CD4-positive, alpha-beta T cell treated with Interleukin-1 beta for 1 hour (primary cell): ENCODE measurements at places on chromosomes 16 and 17.
A peak's percentile ranks its signal among the peaks of the same experiment; 100 is the strongest.

DNA sequence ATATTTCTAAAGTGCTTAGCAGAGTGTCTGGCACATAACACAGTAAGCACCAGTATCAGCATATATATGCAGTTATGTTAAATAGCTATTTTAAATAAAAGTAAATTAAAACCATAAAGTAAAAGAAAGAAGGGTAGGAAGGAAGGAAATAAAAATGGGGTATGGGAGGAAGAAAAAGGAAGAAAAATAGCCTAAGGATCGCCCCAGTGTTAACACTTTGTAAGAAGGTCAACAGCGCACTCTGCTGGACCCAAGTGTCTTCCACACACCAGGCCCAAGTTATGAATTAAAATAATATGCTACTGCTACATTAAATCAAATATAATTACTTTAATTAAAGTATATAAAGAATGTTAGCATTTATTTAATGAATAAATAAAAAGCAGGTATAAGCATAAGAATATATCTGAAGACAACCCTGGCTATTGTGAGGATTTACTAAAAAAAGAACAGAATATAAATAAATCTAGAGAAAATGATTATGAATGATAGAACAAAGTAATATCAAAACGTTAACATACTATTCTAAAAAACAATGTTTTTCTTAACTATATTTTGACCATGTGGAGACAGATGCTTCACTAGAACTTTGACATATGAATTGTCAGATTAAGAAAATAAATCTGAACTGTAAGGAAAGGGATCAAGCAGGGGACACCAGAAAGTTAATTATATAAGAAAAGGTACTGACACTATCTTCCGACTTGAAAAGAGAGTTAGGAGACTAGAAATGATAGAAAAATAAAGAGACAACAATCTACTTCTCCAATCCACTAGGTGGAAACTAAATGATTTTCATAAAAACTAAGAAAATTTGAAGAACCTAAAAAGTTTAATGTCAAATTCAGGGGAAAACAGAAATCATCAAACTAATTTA lies 25.9 kb downstream of the BRIP1 start:
- peak; percentile 56 for DNase-seq

GRCh38 chr16:2507052-2507659 lies 6.6 kb upstream of the ATP6V0C start:
- DNase-seq: no peak

- DNase-seq: no peak
Measured at GRCh38 chr17:79136596-79136995, 62.0 kb downstream of the ENGASE start.

DNA sequence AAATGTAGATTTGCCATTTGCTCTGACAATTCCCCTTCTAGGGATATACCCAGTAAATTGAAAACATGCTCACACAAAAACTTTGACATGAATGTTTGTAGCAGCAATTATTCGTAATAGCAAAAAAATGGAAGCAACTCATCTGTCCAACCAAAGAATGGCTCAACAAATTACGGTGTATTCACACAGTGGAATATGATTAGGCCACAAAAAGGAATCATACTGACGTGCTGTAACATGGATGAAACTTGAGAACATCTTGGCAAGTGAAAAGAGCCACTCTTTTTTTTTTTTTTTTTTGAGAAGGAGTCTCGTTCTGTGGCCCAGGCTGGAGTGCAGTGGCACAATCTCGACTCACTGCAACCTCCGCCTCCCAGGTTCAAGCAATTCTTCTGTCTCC lies 24.1 kb upstream of the SPNS3 start:
- DNase-seq: no peak

- no peak for DNase-seq
Measured at GRCh38 chr17:16987066-16987829, 15.3 kb upstream of the TNFRSF13B start.

DNA sequence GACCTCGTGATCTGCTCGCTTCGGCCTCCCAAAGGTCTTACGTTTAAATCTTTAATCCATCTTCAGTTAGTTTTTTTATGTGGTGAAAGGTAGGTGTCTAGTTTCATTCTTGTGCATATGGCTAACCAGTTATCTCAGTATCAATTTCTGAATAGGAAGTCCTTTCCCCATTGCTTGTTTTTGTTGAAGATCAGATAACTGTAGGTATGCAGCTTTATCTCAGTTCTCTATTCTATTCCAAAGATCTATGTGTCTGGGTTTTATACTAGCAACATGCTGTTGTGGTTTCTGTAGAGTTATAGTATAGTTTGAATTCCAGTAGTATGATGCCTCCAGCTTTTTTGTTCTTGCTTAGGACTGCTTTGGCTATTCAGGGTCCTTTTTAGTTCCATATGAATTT lies 65.2 kb downstream of the TNFRSF13B start:
- no peak for DNase-seq

DNA sequence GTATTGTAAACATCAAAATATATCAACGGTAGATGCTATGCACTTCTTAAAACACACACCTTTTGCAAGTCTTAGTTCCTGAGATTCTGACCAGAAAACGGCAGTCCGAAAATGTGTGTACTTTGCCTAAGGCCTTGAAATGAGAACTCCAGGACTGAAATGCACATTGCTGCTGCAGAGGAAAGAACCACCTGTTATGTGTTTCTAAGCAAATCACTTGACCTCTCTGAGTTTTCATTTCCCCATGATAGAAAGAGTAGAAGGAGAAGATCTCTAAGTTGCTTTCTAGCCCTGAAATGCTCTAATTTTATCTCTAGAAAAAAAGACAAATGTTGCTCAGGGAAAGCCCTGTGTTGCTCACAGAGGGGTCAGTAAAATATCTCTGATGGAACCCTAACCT lies 9.9 kb downstream of the CCDC182 start:
- no peak for DNase-seq

DNA sequence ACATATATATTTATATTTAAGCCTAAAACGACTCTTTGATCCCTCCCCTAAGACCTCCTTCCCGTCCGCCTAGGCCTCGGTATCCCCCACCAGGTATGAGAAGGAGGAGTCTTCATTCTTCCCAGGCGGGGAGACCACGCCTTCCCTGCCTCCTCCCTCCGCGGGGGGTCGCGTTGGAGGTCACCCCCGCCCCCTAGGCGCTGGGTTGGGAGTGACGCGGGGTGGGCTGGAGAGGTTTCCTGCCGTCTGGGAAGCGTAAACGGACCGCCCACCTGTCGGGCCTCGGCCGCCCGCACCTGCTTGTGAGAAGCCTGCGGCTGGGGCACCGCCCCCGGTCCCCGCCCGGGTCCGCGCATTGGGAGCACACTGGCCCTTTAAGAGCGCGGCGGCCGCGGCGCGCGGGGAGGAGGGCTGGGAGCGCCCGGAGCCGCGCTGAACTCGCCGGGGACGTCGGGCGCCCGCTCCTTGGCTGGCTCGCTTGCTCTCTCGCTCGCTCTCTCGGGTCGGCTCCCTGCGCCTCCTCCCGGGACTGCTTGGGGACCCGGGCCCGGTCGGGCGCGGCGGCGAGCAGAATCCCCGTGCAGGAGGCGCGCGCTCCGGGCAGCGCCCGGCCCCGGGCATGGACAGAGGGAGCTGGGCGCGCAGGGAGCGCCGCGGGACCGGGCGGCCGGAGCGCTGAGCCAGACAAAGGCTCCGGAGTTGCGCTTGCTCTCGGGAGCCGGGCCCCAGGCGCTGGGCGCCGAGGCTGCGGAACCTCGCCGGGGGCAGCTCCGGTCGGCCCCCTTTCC lies at the start of gene MMP15:
MMP15 (plus strand) TSS at position 404 of the 788 bp plus-strand sequence. CDS start 597 bp downstream, outside the sequence.
- DNase-seq: peak; percentile 43

- no peak for DNase-seq
Measured at GRCh38 chr16:28098171-28098958, 34.9 kb upstream of the GSG1L start.
